ENCODE measurements at places on chromosomes 2 and 18. TPM values are rescaled to one million over a fixed set of nuclear protein-coding genes. Genes with fewer than 3 reads are reported as not detected.

DNA sequence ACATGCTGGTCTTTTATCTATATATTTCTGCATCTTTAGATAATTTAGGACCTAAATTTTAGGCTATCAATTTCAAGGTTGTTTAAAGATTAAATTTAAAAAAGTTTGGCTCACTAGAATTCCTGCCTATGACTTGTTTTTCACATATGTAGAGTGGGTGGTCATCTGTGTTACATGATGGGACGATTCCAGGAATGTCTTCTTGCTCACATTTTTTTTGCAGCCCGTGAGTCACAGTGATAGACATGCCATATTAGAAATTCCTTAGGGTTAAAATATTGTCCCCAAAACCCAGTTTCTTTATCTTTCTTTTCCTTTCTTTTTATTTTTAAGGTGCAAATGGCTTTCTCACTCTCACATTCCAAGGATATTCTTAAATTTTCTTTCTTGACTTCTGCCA lies 652.0 kb downstream of the PLCL1 start:
- no peak for DNase-seq

DNA sequence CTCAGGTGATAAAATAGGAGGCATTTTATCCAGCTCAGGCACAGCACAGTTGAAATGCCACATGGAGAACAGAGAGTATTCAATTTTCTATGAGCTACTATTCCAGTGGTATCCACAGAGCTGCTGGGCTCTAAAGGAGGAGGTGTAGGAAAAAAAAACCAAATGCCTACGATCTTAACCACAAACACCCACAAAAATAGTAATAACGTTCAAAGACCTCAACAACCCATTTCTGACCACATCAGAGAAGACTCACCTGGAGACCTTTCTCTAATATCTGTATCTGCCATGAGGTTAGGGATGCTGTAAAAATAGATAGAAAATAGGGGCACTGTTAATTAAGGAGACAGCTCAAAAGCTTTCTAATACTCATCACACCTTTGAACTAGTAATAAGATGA lies 294.6 kb upstream of the PARD3B start:
- DNase-seq = no peak

DNA sequence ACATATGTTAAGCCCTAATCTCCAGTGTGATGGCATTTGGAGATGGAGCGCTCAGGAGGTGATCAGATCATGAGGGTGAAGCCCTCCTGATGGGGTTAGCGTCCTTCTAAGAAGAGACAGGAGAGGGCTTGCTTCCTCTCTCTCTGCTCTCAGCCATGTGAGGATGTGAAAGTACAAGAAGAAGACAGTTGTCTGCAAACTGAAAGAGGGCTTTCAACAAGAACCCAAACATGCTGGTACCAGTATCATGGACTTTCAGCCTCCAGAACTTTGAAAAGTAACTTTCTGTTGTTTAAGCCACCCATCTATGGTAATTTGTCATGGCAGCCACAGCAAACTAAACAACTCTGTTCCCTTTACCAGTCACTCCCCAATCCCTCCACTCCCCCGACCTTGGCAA lies 47.4 kb downstream of the CACNB4 start:
- DNase-seq = no peak

The SDC1 gene
- total RNA-seq = 2.6 TPM

Measured in dermis microvascular lymphatic vessel endothelial cell (primary cell).